ENCODE measurements at places on chromosomes 6 and 20.

DNA sequence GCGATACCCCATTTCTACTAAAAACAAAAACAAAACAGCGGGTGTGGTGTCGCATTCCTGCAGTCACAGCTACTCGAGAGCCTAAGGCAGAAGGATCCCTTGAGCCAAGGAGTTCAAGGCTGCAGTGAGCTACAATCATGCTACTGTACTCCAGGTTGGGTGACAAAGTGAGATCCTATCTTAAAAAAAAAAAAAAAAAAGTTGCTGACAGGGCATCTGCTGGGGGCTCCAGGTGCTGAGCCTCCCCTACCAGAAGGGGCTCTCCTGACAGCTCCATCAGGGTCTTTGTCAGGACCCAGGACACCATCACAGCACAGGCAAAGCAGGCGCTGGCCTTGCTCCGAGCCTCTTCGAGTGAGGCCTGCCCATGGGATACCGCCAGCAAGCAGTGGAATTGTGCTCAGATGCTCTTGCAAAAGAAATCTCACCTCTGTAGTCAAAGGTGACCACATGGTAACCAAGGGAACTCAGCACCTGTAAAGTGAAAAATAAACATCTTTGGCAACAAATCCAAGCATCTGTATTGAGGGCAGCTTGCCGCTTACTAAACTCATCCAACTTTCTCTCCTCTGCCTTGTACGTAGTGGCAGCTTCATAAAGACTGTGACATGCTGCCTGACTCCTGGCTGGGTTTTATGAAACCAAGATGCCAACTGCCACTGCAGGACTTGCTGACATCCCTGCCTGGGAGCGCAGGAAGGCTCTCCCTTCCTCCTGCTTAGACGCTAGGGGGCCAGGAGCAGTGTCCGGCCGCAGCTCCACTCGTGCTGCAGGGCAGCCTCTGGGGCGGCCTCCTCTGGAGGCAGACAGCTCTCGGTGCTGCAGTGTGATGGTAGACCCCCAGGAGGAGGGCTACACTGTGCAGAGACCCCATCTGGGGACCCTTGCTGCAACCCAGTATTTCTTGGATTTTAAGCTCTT lies 66.9 kb downstream of the PYGB start:
- no peak for DNase-seq

- no peak for DNase-seq
Measured at GRCh38 chr6:6679633-6680032, 91.1 kb downstream of the LY86 start.

DNA sequence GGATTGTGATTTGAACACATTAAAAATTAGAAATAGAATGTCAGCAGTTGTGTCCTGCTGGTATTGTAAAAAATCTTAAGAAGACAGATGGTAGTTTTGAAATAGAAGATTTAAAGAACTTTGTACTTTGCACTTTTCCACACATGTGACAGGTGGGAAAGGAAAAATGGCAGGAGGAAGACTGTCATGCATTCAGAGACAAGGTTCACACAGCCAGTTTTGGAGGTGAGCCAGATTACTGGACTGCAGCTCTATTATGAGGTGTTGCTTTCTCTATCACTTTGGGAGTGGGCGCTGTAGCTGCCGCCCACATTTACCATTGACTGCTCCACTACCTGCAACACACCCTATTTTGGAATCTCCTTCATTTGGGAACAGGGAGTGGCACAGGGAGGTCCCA lies 12.1 kb upstream of the NDUFAF4 start:
- DNase-seq: no peak

GRCh38 chr6:140281236-140281635 lies 906.8 kb upstream of the CITED2 start:
- DNase-seq: no peak

DNA sequence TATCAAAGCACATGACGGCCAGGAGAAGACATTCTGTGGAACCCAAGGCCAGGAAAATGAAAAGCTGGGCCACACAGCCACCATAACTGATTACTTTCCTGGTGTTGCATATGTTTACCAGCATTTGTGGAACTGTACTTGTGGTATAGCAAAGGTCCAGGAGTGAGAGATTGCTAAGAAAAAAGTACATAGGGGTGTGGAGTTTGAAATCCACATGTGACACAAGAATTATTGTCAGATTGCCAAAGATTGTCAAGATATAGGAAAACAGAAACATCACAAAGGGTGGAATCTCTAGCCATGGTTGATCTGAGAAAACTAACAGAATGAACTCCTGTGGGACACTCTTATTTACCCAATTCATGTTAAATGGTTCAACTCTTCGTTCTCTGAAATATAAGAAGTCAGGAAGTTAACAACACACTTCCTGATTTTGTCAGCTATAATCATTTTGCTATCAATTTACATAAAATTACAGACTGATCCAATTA lies at the start of gene OR2B2:
Gene OR2B2, minus strand, starts transcription at position 441 of the 491 bp plus-strand sequence. Its CDS starts 77 bp downstream, at position 364.
- no peak for DNase-seq
